NCI-H2081 (cell line): ENCODE measurements at places on chromosomes 3 and 15.

- DNase-seq: no peak
These were observed 471.4 kb downstream of the RAP2B start for GRCh38 chr3:153633407-153633806.

DNA sequence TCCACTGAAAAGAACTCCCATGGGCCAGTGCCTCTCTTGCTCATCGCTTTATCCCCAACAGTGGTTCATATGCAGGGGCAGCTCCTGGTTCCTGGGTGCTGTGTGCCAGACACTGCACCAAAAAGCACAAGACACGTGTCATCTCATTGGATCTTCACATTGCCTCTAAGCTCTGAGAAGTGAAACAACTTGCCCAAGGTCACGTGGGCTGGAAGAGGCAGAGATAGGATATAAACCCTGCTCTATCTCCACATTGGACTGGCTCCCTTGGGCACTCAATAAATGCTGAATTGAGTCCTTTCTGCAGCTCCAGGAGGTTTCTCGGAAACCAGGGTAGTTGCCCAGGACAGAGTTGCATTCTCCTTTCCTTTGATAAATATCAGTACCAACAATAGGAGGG is 88.1 kb downstream of the SRGAP3 start:
- no peak for DNase-seq

DNA sequence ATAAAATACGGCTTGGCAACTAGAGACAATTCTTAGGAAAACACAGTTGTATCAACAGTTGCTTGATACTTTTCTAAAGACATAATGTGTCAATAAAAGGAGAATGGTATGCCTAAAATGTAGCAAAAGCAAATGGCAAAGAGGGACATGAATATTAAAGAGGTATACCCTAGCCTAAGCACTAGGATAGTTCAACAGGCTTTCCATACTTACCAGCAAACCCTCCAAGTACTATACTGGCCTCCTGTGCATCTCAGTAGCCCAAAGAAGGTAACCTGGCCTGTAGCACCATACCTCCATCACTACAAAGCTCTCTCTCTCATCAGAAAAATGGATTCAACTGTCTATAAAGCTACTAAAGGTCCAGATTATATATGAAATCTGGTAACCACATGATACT is 7.5 kb downstream of the SETD2 start:
- no peak for DNase-seq

- no peak for DNase-seq
These were observed 69.2 kb upstream of the ICE2 start for GRCh38 chr15:60548101-60548500.

- DNase-seq: no peak
These were observed 80.6 kb downstream of the MYLK start for GRCh38 chr3:123803521-123803920.
